Activated CD4-positive, CD25-positive, alpha-beta regulatory T cell treated with anti-CD3 and anti-CD28 coated beads, Interleukin-2, amount 50 U/mL, for 72 hours (primary cell): ENCODE measurements at places on chromosomes 7 and 10.

DNA sequence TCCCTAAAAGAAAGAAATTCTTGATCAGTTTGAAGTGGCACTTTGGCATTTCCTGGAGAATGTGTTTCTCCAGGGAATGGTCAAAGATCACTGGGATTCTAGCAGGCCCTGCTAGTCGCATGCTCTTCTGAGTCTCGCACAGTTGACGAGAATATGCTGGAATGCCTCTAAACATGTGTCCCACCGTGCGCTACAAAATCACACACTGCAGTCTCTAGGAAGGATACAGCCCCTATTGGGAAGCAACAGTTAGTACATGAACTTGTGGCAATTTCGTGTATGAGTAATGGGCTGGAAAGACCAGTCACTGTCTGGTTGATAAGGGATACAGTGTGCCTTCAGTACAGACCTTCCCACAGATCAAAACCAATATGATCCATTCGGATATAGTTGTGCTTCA lies 257.9 kb downstream of the PRPF18 start:
- no peak for DNase-seq

GRCh38 chr7:95540366-95540765 lies 54.6 kb downstream of the ASB4 start:
- DNase-seq: no peak

DNA sequence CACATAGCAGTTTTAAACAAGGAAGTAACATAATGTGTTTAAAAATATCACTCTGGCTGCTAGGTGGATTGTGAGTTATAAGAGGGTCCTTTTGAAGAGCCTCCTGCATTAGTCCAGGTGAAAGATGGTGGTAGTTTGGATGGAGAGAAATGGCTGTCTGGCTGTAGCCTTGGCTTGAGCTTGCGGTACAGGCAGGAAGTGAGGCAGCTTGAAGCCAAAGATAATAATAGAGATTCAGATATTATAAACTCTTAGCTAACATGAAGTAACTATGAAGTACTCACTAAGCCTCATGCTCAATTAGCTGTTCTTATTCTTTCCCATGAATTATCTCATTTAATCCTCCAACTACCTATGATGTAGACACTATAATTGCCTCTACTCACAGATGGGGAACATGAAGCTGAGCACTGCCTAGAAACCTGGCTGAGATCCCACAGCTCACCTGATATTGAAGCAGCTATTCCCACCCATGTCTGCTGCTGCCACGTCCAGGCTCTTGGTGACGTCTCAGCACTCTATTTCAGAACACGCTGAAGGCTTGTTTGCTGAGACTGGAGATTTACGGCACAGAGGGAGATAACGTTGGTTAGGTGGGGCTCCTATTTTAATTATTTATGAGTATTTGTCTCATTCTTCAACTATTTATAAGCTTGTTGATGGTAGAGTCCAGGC lies 10.4 kb downstream of the C10orf120 start:
- no peak for DNase-seq

GRCh38 chr10:104577163-104577562 lies 63.9 kb upstream of the SORCS3 start:
- DNase-seq: no peak

- DNase-seq: no peak
Measured at GRCh38 chr7:101804088-101804963, 13.1 kb upstream of the CUX1 start.

DNA sequence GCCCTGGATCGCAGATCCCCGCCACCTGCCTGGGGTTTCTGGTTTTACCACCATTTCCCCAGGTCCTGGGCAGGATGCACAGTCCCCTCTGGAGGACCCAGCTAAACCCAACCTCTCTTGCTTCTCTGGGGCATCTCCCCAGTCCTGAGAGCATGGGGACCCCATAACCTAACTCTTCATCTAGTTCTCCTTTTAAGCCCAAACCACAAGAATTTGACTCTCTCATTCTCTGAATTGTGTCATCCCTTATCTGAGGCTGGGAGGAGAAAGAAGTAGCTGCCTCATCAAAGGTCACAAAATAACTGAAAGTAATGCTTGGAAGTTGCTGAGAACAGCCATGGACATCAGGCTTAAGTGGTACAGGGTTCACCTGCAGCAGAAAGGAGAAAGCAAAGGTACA lies 159.9 kb downstream of the FGFR2 start:
- no peak for DNase-seq

DNA sequence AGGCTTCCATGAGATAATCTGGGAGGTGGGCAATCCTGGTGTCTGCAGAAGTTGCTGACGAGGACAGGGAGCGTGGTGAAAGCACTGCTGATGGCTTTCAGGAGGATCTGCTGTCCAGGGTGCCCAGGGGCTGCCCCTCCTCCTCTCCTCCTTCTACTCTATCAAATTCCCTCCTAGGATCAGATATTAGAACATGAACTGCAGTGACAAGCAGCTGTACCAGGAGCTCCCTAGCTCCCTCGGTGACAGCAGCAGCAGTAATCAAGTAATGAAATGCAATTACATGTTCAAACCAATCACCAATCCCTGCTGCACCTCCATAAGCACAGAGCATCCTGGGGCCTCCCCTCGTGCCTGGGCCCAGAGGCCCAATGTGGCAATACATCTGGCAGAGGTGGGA lies 46.9 kb downstream of the GRID1 start:
- no peak for DNase-seq

GRCh38 chr10:9015005-9015404 lies 960.5 kb downstream of the GATA3 start:
- no peak for DNase-seq

DNA sequence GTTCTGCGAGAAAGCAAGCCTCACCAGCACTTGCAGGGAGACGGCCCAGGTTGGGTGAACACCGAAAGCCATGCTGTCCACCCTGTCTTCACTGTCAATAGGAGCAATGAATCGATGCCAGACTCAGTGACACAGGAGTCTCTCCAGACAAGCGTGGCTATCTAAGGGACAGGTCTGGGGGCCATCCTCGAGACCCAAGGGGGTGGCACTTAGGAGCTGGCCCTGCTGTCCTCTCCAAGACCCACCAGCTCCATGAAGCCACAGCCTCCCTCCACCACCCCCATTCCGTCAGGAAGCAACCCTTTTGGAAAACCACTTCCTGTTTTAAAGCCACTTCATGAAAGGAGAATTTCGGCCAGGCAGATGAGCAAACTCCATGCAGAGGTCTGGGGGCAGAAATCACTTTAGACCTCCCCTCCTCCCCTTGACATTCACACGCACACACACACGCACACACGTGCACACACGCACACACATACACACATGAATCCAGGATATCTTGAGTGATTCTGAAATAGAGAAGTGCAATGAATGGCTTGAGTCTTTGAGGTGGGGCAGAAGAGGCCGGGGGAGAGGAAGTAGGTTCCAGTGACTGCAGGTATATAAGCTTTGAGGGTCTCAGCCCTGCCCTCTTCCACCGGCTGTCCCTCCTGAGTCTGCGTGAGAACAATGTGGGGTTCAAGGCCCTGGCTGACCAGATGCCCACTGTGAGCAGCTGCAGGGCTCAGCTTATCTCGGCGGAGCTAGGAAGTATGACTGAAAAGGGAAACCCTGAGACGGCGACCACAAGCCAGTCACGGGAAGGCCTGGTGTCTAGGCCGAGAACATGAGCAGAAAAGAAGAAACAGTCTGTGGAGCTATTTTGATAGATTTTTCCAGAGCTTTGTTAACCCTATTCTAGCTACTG lies 25.0 kb downstream of the RGS10 start:
- DNase-seq: peak; percentile 55

- no peak for DNase-seq
Measured at GRCh38 chr7:99767662-99768061, 16.3 kb downstream of the CYP3A4 start.

DNA sequence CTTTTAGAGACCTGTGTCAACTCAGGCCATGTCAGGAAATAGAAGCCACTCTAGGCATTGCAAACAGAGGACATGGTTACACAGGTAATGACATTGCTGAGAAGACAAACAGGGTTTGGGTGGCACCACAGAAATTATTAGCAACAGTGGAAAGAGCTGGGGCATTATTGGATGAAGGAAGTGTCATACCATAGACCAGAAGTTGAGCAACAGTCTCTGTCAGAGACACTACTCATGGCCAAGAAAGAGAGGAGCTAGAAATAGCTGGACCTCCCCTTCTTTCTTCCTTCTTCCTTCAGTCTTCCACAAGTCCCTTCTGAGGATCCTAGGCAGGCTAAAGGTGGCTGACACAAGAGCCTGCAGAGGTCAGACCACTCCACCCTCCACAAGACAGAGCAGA lies 4.2 kb upstream of the LIPA start:
- no peak for DNase-seq
